ENCODE measurements at places on chromosomes 3 and 15.
A peak's percentile ranks its signal among the peaks of the same experiment; 100 is the strongest.

GRCh38 chr3:70069557-70069956 lies 70.0 kb downstream of the SAMMSON start:
- DNase-seq: no peak

DNA sequence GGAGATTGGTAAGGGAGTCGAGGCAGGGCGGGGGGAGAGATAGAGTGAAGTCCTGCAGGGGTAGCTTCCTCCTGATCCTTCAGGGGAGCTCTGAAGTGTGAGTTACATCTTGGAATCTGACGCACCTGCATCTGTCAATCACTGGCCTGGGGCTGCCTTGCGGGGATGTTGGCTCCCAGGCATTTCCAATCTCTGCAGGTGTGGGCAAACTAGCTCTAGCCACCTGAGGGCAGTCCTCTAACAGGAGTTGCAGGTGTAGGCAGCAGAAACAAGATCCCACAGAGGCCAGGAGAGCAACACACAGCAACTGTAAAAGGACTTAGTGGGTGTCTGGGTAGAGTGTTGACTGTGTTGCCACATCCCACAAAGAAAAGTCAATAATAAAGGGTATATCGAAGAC lies 63.6 kb downstream of the ZNF621 start:
- DNase-seq: no peak

GRCh38 chr3:62833538-62833937 lies 41.7 kb downstream of the CADPS start:
- no peak for DNase-seq

DNA sequence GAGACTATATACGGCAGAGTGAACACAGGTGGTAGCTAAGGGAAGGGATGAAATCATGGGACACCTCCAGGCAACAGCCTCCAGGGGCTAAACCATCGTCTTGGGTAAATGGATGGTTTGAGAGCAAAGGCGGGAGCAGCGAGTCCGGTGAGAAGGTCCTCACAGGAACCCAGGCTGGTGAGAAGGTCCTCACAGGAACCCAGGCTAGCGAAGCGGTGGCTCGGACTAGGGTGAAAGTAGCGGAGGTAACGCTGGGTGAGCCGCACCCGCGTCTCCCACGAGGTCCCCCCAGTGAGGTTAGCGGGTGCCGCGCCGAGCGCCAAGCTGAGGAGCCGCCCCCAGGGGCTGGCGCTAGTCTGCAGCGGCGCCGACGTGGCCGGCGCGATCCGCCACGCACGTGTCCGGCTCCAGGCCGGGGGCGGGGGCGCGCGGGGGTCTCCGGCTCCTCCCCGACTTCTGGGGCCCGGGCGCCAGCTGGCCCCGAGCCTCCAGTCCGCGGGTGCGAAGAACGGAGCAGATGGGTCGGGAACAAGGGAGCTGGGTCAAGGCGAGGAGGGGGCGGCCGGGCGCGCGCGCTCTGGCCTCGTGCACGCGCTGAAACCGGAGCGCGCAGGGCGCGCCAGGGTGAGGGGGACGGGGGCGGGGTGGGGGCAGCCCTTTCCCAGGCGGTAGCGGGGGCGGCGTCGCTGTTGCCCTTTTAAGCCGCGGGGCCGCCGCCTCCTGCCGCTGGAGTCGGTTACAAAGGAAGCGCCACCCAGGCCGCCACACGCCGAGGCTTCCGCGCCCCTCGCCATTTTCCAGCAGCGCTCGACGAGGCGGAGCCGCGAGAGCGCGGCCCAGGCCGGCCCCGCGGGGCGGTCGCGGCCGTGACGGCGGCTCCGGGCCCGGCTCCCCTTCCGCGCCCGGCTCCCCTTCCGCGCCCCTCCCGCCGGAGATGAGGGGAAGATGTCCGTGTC lies at the start of gene UBE2Q2:
UBE2Q2 (plus strand) TSS at position 726 of the 956 bp plus-strand sequence; CDS start at position 946, 220 bp downstream.
- DNase-seq: peak; percentile 67

DNA sequence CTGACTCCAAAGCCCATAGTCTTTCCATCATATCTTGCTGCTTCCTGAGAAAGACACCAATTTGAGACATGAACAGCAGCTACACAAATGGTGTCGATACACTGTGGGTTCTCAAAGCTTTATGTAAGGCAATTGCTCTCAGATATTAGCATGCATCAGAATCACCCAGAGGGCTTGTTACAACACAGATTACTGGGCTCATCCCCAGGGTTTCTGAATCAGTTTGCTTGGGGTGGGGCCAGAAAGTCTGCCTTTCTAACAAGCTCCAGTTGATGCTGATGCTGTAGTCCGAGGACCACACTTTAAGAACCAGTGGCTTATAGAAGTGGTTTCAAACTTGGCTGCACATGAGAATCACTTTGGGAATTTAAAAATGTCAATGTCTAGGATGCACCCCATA lies 86.5 kb downstream of the SEMA6D start:
- DNase-seq: no peak
